HCT116 (cell line): ENCODE measurements at places on chromosomes 16 and 17. TPM values are rescaled to one million over a fixed set of nuclear protein-coding genes. Genes with fewer than 3 reads are reported as not detected.

GRCh38 chr16:86095131-86095752, 196.3 kb downstream of the IRF8 start:
- DNase-seq, result no peak

DNA sequence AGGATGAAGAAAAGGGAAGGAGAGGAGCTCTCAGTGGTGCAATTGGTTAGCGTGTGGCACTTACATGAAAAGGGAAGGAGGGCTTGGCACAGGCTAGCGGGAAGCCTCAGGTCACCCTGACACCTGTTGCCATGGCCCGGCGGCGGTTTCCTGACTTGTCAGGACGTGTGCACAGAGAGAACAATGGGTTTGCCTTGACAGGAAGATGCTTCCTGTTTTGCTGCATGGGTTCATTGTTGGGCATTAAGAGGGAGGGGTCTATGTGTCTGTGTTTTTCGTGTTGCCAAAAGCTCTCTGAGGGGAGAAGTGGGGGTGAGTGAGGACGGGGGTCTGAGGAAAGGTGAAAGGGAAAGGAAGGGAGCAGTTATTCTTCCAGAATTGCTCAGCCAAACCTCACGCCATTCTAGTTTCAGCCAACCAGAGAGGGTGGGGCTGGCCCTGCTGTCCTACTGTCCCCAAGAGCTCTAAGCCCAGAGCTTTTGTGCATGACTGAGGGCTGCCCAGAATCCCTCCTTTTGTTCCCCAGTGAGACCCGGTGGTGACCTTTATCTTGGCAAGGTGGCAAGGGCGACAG, 17.1 kb upstream of the CCR7 start:
- no peak for DNase-seq

- no peak for DNase-seq
Measured at GRCh38 chr16:2335286-2335895, 5.1 kb downstream of the ABCA3 start.

DNA sequence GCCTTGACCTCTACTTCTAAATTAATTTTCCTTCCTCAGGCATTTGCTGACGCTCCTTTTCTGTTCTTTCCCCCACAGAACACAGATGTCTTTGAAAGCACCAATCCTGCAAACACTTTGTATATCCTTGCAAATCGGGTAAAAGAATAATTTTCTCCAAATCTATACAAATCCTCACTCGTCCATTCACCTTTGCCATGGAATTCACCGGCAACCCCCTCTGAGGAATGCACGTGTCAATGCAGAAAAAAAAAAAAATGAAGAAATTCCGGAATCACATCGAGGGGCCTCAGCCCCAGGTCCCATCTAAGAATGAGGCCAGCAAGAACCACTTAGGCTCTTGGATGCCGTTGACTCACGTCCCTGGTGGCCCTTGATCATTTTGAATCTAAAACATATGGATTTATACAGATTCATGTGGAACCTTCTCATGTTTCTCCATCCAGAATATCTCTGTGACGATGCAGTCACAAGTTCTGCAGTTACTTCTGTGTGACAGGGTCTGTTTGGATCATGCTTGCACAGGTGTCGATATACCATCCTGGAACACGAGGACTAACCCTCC, 136.9 kb downstream of the RBFOX3 start:
- DNase-seq, result no peak

DNA sequence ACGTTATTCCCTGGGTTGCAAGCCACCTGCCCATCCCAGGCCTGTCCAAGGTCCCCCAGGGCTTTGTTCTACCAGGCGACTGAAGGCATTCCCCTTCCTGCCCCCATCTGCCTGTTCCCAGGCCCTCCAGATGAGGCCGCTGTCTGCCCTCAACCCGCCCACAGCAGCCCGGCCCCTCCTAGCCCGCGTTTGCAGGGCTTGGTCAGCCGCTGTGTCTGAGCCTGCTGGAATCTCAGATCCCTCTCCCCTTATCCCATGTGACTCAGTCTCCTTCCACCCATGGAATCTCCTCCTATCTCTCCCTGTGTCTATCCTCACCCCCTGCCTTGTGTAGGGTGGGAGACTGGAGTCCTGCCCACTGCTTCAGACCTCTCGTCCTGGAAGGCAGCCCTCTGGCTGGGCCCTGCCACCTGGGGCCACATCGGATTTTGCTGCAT, 186.0 kb upstream of the TNRC6C start:
- peak; percentile 32 for DNase-seq

DNA sequence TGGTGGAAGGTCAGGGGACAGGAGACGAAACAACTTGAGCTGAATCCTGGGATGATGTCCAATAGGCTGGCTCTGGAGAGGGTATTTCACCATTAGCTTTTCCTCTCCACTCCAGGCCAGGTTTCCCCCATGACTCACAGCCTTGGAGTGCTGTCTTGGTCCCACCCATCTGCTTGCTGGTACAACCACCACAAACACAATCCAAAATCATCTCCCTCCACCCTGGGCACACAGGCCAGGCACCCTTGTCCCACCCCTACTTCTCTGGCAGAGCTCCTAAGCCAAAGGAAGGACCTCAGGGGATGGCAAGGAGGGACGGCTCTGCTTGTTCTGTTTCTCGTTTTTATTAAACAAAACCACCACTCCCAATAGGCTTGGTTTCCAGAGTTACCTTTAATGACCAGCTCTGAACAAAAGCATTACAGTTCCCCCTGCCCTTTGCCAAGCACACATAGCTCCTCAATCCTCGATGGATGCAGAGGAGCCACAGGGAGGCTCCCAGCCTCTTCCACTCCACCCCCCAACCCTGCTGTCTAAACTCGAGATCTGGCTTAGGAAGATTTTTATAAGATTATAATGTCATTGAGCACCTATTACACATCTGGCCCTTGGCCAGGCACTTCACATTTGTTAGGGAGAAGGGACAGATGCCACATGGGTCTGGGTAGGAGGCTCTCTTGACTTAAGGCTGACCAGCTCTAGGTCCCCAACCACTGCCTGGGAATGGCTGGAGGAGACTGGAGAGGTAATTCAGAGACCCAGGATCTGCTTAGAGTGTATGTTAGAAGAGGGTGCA, 13.3 kb downstream of the CAVIN1 start:
- peak; percentile 69 for DNase-seq

Gene RAB26
- 44.9 TPM for total RNA-seq

Gene UBE2Z
- total RNA-seq, result 119 TPM

Gene PRRT2
- 4.0 TPM for total RNA-seq

Gene CCL8
- not detected for total RNA-seq
